ENCODE measurements at places on chromosomes 6 and 20.
A peak's percentile ranks its signal among the peaks of the same experiment; 100 is the strongest.

DNA sequence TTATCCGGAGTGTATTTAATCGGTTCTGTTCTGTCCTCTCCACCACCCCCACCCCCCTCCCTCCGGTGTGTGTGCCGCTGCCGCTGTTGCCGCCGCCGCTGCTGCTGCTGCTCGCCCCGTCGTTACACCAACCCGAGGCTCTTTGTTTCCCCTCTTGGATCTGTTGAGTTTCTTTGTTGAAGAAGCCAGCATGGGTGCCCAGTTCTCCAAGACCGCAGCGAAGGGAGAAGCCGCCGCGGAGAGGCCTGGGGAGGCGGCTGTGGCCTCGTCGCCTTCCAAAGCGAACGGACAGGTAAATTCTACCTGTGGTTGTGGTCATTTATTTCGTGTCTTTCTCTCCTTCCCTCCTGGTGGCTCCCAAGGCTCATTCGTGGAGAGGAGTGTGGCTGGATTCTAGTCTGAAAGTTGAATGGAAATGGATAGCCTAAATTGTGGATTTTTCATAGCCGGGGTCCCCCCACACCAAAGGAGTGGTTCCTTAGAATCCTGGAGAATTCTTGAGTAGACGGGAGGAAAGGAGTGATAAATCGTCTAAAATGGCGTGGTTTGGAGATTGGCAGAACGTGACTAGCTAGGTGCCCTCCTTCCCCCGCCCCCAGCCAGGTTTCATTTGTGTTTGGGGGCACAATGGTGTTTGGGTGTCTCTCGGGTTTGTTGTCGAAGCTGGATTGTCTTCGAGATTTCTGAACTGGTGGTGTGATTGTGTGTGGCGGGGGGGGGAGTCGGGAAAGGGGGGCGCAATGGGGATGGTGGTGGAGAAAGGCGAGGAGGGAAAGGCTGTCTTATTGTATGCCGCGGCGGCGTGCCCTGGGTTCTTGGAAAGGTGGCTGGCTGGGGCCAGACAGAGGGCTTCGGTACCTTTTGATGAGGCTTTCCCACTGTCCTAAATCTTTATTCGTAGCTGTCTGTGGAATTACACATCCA, 673 bp downstream of the MARCKS start:
- no peak for DNase-seq

DNA sequence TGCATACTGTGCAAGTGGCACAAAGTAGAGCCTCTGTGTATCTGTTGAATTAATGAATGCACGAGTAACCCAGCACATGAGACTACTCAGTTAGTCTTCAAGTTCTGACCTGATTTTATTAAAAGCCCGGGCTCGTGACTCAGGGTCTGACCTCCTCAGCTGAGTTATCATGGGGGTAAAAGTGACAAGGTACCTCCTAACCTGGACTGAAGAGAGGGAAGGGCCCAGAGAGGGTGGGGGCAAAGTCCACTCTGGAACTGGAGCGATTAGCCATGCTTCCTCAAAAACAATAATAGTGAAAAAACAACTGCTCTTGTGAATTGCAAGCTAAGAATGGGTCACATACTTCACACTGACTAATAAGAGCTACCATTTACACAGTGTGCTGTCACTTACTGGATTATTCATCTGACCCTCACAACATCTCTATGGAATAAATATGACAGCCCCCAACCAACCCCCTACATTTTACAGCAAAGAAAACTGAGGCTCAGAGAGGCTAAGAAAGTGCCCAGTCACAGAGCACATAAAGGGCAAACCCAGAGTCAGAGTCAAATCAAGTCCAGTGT, 26.7 kb downstream of the TRERF1 start:
- DNase-seq: no peak

DNA sequence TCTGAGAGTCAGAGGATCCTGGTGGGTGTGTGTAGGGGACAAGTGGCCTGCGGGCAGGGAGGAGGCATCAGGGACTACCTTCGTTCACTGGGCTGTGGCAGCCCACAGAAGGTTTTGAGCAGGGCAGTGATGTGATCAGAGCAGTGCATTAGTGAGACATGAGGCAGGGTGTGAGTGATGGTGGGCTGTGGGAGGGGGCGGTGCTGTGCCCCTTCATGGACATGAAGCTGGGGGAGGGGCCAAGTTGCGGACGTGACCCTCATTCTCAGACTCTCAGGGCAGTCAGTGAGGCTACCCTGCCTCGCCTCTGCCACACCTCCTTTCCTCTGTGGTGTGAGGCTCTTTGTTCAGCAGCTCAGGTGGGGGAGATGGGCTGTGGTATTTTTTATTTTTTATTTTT, 142.2 kb upstream of the RNF24 start:
- no peak for DNase-seq

GRCh38 chr20:44552050-44552449, 30.2 kb upstream of the SERINC3 start:
- DNase-seq: no peak

GRCh38 chr20:15039088-15039752, 701.8 kb upstream of the FLRT3 start:
- DNase-seq: no peak

GRCh38 chr6:21987501-21987957, 309.3 kb downstream of the PRL start:
- DNase-seq: no peak

DNA sequence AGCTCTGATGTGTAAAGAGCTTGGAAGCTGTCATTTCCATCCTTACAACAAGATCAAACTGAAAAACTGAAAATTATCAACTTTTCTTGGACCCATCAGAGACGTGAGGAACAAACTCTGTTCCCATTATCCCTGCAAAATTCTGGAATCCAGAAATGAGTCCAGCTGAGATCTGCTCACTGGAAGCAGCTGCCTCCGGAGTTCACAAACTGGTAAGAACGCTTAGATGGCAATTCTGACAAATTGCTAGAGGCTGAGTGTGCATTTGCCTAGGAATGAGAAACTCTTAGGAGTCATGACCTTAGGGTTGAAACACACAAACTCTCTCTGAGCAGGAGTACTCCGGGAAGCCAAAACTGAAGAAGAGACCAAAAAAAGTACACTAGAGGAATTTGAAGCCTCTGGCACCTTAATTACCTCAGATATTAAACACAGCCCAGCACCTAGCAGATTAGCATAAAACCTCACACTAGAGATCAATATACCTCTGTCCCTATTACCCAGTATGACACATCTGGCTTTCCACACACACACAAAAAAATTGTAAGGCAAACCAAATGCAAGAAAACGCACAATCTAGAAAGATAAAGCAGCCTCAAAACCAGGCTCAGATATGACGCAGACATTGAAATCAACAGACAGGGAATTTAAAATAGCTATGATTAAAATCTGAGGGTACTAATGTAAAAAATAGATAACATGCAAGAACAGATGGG, 233.5 kb upstream of the SGK1 start:
- DNase-seq: no peak

DNA sequence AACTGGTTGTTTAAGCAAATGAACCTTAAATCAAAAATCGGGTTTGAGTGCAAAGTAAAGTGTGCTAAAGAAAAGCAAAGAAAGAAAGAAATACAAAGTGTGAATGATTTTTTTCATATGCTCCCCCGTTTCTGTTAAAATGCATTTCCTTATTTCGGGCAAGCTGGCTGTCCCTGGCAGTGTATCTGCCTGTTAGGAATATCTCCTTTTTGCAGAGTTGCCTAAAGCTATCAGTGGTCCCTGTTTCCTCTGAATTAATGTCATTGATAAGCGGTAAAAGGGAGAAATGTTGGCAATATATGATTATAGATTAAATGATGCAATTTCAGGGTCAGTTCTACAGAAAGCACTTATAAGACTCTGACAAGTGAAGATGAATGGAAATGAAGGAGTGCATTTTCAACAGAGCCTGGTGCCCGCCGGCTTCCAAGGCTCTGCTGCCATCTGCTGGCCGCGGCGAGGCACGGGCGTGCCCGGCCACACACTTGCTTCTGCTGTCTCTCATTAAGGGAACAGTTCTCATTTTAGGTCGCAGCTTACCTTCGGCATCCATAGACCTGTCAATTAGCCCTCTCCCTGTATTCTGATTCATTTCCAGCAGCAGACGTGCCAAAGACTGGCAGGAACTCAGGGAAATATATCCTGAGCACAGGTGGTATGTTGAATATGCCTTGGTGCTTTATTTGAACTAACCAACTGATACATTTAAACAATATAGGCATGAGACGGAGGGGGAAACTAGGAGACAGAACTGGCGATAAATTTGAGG, 381.9 kb downstream of the C6orf118 start:
- DNase-seq: peak; percentile 32

- DNase-seq: no peak
Measured at GRCh38 chr6:13081189-13081563, 247.2 kb downstream of the TBC1D7 start.

GRCh38 chr6:104326173-104327001, 533.3 kb downstream of the HACE1 start:
- no peak for DNase-seq

DNA sequence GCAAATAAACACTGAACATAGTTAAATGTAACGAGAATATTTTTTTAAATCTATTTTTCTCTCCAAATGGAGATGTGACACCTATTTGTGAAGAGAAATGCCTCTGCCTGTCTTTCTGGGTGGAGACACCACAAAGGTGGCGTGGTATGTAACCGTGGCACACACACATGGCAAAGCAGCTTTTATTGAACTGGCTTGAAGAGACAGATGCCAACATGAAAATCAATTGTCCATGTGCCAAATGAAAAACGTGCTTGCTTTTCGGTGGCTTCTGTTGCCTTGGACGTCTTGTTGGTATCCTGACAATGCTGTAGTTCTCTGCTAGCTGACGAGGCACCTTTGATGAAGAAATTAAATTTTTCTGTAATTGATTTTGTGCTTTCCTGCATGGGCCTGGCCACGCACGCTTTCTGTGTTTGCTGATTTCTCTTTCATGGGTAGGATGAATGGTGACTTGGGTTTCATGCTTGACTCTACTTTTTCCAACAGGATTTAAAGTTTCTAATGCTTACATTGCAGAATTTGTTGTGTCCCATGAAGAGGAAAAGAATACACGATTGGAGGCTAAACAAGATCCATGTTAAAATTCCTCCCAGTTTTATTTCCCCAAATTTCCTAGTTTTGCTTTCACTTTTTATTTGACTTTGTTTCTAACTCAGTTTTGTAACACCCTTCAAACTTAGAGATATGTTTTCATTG, 202.6 kb downstream of the TMEM242 start:
- DNase-seq: no peak

GRCh38 chr6:21729431-21729830, 135.9 kb downstream of the SOX4 start:
- DNase-seq: no peak

DNA sequence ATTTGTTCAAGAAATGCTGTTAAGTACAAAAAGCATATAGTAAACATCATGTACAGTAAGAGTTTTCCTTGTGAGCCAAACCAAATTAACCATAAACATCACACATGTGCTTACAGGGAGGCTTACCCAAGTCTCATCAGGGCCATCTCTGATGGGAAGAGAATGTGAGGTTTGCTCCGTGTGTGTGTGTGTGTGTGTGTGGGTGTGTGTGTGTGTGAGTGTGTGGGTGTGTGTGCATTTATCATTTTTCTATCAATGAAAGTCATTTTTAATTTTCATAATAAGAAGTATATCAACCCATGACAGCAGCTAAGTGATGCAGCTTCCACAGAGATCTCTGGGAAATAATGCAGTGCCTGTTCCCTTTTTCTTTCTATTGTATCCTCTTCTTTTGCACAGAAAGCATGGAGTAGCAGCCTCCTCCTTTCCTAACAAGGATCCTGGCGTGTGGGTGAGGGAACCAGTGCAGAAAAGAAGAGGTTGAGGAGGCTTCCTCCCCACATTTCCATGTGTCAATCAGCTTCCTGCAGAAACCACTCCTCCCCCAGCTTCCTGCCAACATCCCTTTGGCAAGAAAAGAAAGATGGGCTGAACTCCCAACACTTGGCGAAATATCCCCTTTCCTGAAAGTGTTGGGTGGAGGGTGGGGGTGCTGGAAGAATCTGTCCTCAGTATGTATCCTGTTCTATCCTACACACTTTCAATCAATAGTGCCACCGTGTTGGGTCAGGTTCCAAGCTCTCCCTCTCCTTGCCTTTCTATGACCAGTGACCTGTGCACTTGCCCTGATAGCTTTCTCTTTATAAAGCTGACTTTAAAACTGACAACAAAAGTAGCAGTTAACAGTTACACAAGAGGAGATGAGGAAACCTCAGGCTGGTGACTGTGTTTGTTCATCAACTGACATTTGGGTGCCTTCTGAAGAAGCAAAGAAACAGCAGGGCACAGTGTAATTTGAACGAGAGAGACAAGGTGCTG, 251.8 kb upstream of the CITED2 start:
- DNase-seq: no peak

GRCh38 chr6:39225543-39225942, 3.7 kb downstream of the KCNK5 start:
- no peak for DNase-seq

DNA sequence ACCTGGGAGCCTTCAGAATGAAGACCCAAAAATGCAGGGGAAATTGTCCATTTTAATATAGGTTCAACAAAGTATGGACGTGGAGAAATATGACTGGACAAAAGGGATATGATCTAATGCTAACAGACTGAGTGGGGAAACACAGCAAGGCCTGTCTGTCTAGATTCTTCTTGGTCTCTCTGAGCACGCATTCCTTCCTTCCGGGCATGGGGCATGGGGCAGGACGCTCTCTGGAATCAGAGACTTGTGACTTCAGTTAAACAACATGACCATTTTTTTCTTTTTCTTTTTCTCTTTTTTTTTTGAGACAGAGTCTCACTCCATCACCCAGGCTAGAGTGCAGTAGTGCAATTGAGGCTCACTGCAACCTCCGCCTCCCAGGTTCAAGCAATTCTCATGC, 31.9 kb downstream of the ZBTB2 start:
- no peak for DNase-seq

- no peak for DNase-seq
Measured at GRCh38 chr6:111973927-111974639, 79.8 kb upstream of the CCN6 start.

GRCh38 chr20:45019027-45019761, 52.9 kb downstream of the STK4 start:
- DNase-seq: no peak

DNA sequence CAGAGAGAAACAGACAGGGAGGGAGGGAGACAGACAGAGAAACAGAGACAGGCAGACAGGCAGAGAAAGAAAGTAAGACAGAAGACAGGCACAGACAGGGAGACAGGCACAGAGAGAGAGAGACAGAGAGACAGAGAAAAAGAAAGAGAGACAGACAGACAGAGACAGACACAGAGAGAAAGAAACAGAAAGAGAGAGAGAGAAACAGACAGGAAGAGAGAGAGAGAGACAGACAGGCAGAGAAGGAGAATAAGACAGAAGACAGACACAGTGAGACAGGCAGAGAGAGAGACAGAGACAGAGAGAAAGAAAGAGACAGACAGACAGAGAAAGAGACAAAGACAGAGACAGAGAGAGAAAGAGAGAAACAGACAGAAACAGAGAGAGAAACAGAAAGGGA, 754.8 kb upstream of the DEFB115 start:
- DNase-seq: no peak

GRCh38 chr20:29762620-29763019, 1494.8 kb upstream of the DEFB115 start:
- DNase-seq: no peak

- peak; percentile 2 for DNase-seq
Measured at GRCh38 chr6:134822920-134823709, 126.8 kb downstream of the ALDH8A1 start.

GRCh38 chr6:132100388-132100990, 149.3 kb upstream of the CCN2 start:
- no peak for DNase-seq
